ENCODE measurements at places on chromosomes 12 and 14.

DNA sequence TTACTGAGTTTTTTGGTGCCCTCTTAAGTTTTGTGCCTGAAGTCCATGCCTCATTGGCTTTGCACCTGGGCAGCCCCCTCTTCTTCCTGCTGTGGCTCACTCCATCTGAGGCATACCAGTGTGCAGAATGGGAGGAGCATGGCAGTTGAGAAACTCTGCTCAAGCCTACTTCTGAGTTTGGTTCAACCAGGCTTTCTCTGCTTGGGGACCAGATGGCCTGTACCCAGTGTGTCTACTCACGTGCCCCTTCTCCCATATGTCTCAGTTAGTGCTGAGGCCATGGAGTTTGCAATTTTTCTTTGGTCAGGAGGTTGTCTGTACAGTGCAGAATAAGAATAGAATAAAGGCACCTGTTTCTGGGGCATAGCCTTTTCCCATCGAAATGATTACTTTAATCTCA, 383.3 kb upstream of the DDHD1 start:
- no peak for DNase-seq

GRCh38 chr14:98445718-98446117, 826.3 kb downstream of the BCL11B start:
- no peak for DNase-seq

DNA sequence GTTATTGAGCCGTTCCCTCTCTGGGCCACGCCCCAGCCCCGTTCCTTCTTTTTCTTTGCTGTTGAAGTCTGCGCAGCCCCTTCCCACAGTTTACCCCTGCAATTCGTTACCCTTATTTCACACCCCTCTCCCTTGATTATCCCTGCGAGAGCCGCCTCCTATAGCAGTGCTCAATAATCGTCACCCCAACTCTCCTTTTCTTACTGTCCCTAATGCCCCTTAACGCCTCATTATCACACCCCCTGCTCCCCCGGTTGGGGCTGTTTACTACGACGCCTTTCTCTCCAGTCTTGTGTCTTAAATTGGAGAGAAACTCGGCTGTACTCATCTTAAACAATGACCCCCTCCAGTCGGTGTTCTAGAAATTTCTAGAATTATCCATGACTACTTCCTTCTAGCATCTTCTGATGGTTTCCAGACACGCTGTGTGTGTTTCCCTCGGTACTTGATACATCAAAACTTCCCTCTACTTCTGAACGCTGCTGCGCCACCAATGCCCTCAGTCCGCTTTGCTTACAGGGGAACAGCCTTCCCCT, 713 bp upstream of the FBXL14 start:
- DNase-seq = no peak

- no peak for DNase-seq
These were observed 11.1 kb upstream of the RERGL start for GRCh38 chr12:18101043-18101442.

- DNase-seq = no peak
These were observed 2.0 kb downstream of the DTX1 start for GRCh38 chr12:113058553-113058952.

DNA sequence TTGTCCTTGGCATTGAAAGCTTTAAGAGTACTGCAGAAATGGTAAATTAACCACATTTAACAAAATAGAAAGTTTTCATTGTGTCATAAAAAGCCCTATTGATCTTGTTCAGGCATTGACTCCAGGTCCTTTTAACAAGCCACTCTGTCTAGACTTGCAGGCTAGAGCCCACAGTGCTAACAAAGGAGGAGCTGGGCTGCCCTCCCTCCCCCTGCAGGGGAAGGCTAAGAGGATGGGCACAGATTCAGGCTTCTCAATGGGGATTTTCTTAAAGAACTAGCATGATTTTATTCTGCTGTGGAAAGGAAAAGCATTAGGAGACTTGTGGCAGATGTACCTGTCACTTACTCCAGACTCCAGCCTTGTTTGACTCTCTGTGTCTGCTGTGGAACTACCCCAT, 463.6 kb downstream of the NRXN3 start:
- DNase-seq = no peak

DNA sequence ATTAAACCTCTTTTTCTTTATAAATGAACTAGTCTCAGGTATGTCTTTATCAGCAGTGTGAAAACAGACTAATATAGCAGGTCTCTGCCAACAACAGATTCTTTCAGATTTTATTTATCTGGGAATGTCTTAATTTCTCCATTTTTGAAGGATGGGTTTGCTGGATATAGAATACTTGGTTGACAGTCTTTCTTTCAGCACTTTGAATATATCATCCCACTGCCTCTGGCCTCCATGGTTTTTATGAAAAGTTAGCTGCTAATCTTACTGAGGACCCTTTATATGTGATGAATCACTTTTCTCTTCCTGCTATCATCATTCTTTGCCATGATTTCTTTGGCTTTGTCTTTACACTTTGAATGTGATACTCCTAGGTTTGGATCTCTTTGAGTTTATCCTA, 148.0 kb downstream of the ANO6 start:
- no peak for DNase-seq

DNA sequence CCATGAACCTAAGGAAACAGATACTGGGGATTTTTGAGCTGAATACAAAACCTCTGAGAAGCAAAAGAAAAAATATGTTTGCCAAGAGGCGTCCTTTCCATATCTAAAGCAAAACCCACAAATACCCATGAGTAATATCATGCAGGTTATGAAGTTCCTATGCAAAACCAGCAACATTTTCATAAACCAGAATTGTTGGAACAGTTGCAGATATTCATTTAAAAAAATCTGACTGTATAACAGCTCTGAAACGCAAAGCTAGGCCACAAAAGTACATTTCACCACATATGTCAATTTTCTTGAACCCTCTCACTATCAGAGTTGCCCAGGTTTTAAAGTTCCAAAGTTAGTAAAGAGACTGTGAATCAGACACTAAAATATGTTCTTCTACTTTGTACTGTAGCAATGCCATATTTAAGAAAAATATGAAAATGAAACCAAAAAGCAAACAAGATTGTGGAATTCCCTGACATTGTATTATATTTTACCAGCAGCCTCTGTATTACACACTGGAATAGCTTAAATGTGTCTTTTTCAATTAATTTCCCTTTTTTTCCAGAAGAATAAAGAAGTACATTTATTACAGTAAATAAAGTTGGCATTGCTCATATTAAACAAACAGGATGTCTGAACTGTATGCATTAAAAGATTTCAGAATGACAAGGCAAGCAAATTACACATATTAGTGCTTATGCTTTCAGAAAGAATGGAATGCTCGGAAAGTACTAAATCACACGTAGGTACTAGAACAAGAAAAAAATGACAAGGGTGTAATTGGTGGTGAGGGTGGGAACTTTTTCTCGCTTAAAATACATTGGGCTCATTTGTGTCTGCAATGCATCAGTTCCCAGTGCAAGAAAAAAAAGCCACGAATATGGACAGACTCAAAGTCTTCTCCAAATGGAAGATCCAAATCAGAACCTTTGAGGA, 33.6 kb upstream of the HIF1A start:
- no peak for DNase-seq

DNA sequence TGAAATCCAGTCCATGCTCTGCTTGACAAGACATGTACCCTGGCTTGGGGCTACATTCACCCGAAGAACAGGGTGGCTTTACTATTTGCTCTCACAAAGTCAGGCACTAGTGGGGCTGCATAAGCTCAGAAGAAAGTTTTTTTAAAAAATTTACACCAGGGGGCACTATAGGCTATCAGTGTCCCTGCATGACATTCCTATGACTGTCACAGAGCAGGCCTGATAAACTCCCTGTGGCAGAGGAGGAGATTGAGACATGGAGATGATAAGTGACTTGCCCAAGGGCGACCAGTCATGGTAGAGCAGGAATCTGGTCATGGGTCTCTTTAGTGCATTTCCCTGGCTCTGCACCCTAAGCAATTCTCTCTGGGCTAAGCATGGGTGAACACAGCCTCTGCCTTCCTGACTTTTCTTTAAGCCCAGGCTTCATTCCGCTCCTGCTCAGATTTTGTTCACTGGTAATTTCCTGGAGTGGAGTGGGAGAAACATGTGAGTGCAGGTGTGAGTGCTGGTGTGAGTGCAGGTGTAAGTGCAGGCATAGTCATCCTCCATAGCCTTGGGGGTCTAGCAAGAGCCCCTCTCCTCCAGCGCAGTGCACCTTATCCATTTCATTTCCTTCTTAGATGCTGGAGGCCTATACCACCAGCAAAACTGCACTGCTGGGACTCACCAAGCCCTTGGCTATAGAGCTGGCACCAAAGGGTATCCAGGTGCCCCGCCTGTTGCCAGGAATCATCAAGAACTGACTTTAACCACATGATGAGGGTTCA, 91.6 kb downstream of the DHRS2 start:
- peak; percentile 64 for DNase-seq
